B cell (primary cell): ENCODE measurements at places on chromosomes 5 and 9. TPM values are rescaled to one million over a fixed set of nuclear protein-coding genes. Genes with fewer than 3 reads are reported as not detected.

The SPINK5 gene
- not detected in 2 replicates for total RNA-seq

The GABRB2 gene
- 0.05 and 0.15 TPM in 2 replicates for total RNA-seq

The HAND1 gene
- not detected in 2 replicates for total RNA-seq

The LOX gene
- total RNA-seq: not detected in 2 replicates

DNA sequence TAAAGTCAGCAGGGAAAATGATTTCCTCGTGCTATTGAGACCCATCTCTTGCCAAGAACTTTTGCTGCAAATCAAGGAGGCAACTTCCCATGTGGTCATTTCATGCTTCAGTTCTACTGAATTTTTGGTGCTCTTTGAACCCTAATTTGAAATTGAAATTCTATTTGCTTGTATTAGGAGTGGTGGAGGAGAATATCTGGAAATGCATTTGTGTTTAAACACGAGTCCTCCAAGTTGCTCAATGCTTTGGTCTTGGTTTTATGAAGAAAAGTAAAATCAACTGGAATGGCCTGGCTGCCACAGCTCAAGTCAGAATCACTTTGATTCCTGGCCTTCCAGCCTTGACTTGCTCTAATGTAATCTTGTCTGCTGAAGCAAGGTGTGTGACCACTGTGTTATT, 613.2 kb downstream of the TLE1 start:
- DNase-seq: no peak
- H3K4me1 ChIP-seq: peaks cover 12% of the 10 kb centered on the region
- H3K27me3 ChIP-seq: no peaks in the 10 kb centered on the region

GRCh38 chr5:66585291-66585690, 10.9 kb upstream of the MAST4 start:
- no peak overlapping the region for H3K4me3 ChIP-seq
- no peaks in the 10 kb centered on the region for H3K36me3 ChIP-seq
- H3K27ac ChIP-seq: no peak overlapping the region
- no peak for DNase-seq

DNA sequence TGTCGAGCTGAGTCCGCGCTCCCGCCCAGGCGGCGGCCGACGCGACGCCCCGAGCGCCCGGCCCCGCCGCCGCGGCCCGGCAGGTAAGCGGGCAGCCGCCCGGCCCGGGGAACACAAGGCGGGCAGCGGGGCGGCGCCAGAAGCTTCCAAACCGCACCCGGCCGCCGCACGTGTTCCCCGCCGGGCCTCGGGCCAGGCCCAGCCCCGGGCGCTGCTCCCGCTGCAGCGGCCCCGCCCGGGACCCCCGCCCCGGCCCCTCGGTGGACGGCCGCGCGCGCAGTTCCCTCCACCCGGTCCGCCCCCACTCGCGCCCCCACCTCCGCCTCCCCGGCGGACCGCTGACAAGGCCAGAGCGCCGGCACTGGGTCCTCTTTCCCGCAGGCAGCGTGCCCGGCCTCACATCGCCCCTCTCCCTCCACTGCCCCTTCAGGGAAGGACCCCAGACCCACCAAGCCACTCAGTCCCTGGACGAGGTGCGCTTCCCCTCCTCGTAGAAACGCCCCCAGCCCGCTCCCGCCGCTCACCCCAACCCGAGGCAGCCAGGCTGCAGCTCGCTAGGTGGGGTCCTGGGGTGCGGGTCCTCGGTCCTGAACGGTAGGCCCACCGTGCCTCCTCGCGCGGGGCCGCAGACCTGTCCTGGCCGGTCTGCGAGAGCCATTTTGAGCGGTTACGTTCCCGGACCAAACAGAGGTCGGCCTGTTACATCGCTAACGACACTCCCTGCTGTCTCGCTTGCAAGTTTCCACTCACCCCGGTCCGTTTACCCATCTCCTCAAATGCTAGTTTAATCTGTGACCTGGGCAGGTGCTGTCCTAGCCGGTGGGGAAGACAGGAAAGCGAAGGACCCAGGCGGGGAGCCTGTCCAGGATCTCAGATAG, 475 bp downstream of the WDR5 start:
- peaks cover 14% of the 10 kb centered on the region for H3K36me3 ChIP-seq
- peak overlapping the region; percentile 78 for H3K4me3 ChIP-seq
- H3K4me1 ChIP-seq: peaks cover 22% of the 10 kb centered on the region
- H3K27ac ChIP-seq: peak overlapping the region; percentile 64

DNA sequence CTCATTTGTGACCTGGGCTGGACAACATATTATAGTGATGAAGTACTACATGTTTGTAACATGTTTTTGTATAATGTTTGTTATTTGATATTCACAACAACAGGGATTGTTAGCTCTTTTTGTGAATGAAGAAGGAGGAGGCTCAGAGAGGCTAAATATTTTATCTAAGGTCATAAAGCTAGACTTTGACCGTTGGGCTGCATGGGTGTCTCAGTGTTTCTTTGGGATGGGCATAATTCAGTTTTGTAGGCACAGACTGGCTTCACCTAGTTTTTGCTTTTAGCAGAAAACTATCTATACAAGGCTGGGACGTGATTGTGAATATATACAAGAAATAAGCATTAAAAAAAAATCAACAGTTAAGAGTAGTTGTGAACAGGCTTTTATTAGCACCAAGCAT, 15.0 kb upstream of the GNG10 start:
- H3K36me3 ChIP-seq: peaks cover 8% of the 10 kb centered on the region
- H3K4me1 ChIP-seq: no peaks in the 10 kb centered on the region
- H3K4me3 ChIP-seq: no peak overlapping the region
- no peaks in the 10 kb centered on the region for H3K27me3 ChIP-seq

DNA sequence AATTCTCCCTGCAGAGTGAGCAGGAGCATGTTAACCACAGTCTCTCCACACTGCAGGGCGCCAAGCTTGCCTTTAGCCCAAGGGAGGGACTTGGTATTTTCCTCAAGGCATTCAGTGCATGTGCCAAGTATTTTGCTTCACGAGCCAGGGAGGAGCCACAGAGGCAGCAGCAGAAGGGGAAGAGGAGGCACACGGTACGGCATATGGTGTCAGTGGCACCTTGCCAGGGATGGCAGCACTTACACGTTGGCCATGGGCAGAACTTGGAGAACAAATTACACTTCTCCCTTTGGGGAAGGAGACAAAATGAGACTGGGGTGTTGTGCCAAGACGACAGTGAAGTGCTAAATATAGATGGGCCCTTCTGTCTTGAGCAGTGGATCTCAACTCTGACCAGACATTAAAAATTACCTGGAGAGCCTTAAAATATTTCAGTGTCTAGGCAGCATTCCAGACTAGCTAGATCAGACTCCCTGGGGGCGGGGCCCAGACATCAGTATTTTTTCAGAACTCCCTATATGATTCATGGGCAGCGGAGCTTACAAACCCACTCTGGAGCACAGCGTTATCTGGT, 155.8 kb downstream of the DRD1 start:
- DNase-seq: no peak
- H3K4me3 ChIP-seq: no peak overlapping the region
- H3K4me1 ChIP-seq: no peaks in the 10 kb centered on the region
- no peak overlapping the region for H3K27ac ChIP-seq

DNA sequence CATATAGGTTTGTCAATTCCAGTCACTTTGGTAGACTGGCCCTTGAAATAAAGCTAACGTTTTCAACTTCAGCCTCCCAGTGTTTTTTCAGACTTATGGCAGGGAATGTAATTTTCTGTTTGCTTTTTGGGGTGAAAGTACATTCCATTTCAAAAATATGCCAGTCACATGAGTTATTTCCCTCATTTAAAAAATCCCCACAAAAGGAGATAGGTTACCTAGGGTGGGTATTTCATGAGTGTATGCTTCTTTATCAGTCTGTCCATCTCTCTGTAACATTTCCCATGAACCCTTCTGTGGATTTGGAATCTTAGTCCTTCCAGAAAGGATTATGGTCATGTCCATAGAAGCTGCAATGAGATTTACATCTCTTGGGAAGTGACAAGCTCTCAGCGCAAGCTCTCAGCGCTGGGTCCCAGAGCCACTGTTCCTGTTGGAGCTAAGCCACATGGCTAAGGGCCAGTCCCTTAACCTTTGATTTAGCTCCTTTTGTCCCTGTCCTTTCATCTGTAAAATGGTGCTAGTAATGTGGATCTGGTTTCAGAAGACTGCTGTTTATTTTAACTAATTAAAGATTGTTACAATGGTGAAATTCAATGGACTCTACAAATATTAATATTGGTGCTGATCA, 294.9 kb downstream of the NR3C1 start:
- no peaks in the 10 kb centered on the region for H3K27me3 ChIP-seq
- H3K4me3 ChIP-seq: no peak overlapping the region
- no peak for DNase-seq
- H3K4me1 ChIP-seq: peaks cover 6% of the 10 kb centered on the region

DNA sequence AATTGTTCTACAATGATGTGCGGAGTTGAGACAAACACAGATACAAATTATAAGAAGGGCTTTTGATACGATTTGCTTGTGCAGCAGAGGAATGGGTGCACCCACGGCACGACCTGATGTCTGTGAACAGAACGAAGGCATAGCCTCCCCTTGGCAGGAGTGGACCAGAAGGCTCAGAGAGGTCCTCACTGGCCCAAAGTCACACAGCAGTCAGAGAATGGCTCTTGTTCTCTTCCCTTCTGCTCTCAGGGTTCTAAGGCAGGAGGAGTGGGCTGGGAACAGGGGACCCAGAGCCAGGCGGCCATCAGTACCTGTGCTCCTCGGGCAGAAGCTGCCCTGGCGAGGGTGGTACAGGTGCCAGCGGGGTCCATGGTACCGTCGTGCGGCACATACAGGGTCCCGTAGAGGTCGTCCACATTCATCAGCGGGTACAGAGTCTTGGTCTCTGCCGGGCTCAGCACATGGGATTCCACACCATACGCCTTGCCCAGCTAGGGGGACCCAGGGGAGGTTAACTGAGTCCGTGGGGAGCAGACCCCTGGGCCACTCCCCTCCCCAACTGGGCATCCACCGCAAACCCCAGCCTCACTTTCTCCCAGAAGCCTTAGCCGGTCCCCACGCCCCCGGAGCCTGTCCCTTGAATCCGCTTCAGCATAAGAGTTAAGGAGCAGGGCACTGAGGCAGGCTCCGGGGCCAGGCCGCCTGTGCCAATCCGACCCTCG, 7.0 kb downstream of the SARDH start:
- no peak overlapping the region for H3K27ac ChIP-seq
- no peak overlapping the region for H3K4me3 ChIP-seq
- H3K4me1 ChIP-seq: peaks cover 20% of the 10 kb centered on the region
- H3K36me3 ChIP-seq: no peaks in the 10 kb centered on the region
- H3K27me3 ChIP-seq: no peaks in the 10 kb centered on the region
